ENCODE measurements at places on chromosomes 5 and 9. TPM values are rescaled to one million over a fixed set of nuclear protein-coding genes. Genes with fewer than 3 reads are reported as not detected.

Gene RORB
- total RNA-seq: 0.85 TPM

Gene FRMD3
- 2.8 TPM for total RNA-seq

Gene LTC4S
- 1.6 TPM for total RNA-seq

Gene MRRF
- total RNA-seq: 36.4 TPM

Gene FCN2
- not detected for total RNA-seq

Gene NR5A1
- total RNA-seq: not detected

Gene CFAP77
- total RNA-seq: not detected

Gene ANKRD34B
- not detected for total RNA-seq

Gene CCDC152
- 2.8 TPM for total RNA-seq

Gene IGIP
- total RNA-seq: 10.4 TPM

Gene SOX30
- under 0.01 TPM for total RNA-seq

Gene SLC6A3
- total RNA-seq: not detected

Gene BARHL1
- not detected for total RNA-seq

Gene TIMD4
- total RNA-seq: not detected

Gene CYLC2
- total RNA-seq: not detected

Gene ELAVL2
- under 0.01 TPM for total RNA-seq

Gene RASA1
- 45.7 TPM for total RNA-seq

Gene HTR1A
- total RNA-seq: not detected

Gene LOX
- total RNA-seq: 156 TPM

Gene YIPF5
- 146 TPM for total RNA-seq

Gene SLIT3
- 112 TPM for total RNA-seq

Gene MAST4
- 6.3 TPM for total RNA-seq
